ENCODE measurements at places on chromosomes 2 and 18.

GRCh38 chr2:118634876-118635275 lies 212.6 kb downstream of the EN1 start:
- no peak for DNase-seq

- no peak for DNase-seq
Observed at GRCh38 chr2:222281506-222281905, 17.3 kb downstream of the PAX3 start.

- no peak for DNase-seq
Observed at GRCh38 chr2:109409321-109410038, 204.3 kb downstream of the SEPTIN10 start.

- DNase-seq, result no peak
Observed at GRCh38 chr2:230537531-230537976, 121.6 kb downstream of the SP100 start.

DNA sequence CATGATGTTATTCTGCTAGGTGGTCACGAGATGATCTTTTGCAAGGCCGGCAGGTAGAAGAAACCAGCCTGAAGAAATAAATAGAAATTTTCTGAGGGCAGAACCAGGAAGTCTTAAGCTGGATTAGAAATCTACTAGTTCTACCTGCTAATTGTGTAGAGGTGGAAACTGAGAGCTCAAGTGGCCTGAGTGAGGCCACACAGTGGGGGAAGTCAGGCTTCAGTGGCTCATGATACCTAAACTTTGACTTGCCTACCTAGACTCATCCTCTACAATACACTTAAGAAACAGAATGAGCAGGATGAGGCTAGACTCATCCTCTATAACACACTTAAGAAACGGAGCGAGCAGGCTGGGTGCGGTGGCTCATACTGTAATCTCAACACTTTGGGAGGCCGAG lies 134.9 kb upstream of the NDUFV2 start:
- DNase-seq, result no peak

All from stimulated activated CD8-positive, alpha-beta memory T cell treated with anti-CD3 and anti-CD28 coated beads, Interleukin-2, amount 100 ng/mL, for 1 hour (primary cell).